ENCODE measurements at places on chromosomes 1 and 21. TPM values are rescaled to one million over a fixed set of nuclear protein-coding genes. Genes with fewer than 3 reads are reported as not detected.

DNA sequence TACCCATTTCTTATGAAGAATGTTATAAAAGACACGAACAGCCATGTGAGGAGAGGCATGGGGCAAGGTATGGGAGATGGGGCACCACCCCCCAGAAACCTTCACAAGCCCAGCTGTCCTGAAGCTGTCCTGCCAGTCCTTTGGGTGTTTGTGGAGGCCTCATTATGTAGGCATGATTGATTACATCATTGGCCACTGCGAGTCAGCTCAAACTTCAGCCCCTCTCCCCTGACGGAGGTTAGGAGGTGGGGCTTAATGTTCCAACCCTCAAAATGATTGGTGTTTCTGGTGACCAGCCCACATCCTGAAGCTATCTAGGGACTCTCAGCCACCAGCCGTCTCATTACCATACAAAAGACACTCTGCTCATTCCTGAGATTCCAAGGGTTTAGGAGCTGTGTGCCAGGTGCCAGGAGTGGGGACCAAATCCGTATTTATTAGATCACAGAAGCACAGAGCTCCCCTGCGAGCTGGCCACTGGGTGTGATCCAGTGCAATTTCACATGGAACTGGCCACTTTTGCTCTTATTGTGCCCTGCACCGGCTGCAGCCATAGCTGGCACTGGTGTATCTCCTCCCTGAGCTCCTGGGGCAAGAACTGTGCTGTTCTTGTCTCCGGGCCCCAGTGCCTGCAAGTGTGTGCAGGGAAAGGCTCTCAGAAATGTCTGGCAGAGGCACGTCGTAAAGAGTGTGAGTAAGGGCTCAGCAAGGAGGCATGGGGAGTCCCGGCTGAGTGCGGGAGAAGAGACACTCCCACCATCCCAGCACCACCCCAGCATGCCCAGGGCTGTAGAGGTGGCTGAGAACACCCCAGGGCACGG lies 10.5 kb downstream of the KIAA1614 start:
- DNase-seq: no peak

DNA sequence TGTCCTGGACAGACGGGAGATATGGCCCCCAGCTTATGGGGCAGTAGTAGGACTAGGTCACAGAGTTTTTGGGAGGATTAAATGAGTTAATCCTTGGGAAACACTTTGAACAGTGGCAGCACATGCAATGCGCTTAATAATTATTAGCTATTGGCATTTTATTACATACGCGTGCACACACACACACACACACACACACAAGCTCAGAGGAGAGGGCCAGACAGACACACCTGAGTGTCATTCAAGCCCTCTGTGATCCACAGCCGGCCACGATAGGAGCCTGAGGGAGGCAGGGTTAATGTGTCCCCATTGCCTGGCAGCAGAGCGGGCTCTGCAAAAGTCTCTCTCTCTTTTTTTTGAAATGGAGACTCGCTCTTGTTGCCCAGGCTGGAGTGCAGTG lies 37.9 kb downstream of the EPHA2 start:
- DNase-seq: no peak

Gene SPATA45
- total RNA-seq: 0.60 TPM

DNA sequence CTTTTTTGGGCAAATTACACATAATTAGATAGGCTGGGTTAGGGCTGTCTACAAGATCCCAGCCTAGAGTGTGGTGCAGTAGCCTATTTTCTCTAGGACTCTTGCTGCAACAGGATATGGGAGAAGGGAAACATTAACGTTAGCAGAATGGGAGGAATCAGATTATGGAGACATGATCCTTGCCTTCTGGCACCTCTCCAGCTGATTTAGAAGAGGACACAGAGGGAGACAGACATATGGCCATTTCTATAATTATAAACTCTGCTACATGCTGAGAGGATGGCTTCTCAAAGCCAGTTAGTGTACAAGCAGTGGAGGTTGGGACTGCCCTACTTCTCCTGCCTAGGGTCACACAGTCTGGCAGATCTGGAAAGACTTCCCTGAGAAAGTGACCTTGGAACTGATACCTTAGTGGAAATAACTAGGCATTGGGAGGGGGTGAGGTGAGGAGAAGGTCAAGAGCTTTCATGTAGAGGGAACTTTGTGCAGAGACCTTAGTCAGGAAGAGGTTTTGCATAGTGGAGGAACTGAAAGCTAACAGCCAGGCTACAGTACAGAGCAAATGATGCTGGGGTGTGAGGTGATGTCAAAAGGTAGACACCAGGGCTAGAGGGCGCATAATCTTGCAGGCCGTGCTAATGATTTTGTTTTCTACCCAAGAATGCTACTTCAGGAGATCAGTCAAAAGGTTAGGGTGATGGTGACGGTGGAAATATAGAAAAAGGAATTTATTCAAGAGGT lies 1.2 kb upstream of the CD1D start:
- DNase-seq: no peak

GRCh38 chr1:217482356-217483102 lies 148.4 kb downstream of the GPATCH2 start:
- no peak for DNase-seq

DNA sequence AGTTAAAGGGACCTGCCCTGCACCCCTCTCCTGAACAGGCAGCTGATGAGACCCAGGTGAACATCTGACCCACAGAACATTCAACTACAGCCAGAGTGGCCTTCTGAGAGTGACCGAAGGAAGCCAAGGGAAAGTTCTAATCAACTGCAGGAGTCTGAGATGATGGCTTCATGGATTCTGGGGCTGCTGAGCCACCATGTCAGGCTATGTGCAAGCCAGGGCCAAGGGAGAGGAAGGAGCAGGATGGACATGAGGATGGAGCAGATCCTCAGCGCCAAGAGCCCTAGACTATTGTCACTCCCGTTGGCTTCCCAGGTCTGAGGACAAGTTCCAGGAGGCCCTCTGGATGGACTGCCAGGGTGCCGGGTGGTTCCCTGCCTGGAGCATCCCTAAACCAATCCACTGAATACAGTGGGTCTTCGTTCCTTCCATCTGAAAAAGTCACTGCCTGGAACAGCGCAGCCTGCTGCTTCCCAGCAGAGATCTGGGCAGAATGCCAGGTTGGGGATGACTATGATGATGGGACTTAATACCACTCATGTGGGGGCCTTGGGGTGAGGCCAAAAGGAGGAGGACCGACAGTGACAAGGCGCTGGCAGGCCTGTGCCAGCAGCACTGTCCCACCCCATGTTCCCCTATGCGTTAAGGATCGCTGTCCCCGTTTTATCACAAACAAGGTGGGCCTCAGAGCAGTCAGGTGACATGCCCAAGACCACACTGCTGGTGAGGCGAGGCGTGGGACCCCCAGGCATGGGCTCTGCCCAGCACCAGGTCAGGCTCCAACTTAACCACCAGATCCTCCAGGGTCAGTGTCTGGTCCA lies 19.8 kb downstream of the SPOCD1 start:
- DNase-seq: no peak

- no peak for DNase-seq
Observed at GRCh38 chr1:50720457-50721053, 239.5 kb downstream of the FAF1 start.

DNA sequence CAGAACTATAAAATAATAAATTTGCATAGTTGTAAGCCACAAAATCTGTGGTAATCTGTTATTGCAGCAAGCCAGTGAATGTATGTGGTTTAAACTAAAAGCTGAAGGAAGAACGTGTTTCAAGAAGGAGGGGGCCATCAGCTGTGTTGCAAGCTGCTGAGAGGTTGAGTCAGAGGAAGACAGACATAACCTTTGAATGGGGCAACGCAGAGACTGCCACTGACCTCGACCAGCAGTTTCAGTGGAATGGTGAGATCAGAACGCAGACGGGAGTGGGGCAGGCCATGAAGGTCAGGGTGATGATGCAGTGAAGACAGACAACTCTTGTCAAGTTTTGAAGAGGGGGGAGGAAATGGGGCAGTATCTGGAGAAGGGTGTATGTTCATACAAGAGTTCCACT lies 23.2 kb upstream of the QSOX1 start:
- DNase-seq: no peak

DNA sequence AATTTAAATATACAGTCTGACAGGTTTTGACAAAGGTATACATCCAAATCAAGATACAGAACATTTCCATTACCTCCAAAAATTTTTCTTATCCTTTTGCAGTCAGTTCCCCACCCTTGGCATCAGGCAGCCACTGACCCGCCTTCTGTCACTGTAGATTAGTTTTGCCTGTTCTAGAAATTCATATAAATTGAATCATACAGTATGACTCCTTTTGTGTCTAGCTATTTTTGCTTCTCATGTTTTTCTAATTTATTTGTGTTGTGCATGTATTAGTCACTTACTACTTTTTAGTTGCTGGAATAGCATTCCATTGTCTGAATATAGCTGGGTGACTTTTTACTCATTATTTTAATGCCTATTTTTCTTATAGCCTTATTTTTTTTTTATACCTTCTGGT lies 3.8 kb downstream of the UTP25 start:
- no peak for DNase-seq

Gene TMCO4
- total RNA-seq: 31.1 TPM

DNA sequence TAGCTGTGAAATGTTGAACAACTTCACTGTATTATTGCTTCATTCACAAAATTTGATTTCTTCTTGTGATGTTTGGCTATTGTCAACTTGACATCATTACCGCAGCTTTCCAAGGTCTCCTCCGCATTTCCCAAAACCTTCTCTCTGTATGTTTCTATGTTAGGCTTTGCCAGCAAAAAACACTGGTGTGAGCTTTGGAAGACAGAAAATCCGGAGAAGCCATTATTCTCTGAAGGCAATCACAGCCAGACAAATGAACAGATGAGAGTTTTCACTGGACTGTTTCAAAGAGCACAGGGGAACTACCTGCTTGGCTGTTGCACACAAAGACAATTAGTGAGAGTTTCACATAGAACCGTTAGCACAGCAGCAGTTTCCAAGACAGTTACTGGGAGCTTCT lies 609.6 kb downstream of the BRINP3 start:
- DNase-seq: no peak

Gene RNF187
- 122 TPM for total RNA-seq

DNA sequence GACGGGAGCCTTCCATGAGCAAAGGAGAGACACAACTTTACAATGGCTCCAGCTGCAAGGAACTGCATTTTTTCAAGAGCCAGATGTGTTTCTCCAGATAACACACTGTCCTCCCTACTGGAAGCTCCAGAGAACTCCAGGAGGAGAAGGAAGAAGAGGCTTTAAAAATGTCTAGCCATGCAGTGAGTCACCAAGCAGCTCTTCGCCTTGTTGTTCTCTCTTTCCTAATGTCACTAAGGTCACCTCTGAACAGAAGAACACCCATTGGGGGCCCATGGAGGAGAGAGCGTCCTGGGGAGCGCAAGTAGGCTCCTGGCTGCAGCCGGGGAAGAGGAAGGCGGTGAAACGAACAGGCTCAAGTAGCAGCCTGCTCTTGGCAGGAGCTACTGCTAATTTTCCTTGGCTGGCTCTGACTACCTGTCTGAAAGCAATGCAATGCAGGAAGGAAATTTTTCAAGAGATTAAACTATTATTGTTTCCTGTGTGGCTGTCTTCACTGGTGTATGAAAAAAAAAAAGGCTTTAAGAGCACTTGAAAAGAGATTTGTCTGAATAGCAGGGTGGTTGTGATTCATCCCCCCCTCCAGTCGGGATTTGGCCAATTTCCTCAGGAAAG lies 321.9 kb downstream of the SETD4 start:
- DNase-seq: no peak

- no peak for DNase-seq
Observed at GRCh38 chr1:87030740-87031690, 116.6 kb downstream of the HS2ST1 start.

- peak; percentile 75 for DNase-seq
Observed at GRCh38 chr1:63691701-63692425, 82.0 kb upstream of the ROR1 start.

Gene DIRAS3
- 14.0 TPM for total RNA-seq

DNA sequence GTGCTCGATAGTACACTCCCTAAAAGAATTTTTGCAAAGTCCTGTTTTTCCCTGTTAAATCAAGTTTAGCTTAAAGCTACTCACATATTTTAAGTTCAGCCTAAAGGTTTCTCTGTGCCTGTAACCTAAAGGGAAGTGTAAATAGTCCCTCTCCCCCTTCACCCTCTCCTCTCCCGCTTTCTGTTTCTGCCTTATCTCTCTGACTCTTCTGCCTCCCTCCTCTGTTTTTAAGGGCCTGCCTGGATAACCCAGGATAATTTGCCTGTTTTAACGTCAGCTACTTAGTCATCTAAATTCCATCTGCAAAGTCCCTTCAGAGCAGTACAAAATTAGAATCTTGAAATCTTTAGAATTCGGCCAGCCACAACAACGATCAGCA lies 92.6 kb downstream of the NID1 start:
- no peak for DNase-seq

Gene INAVA
- total RNA-seq: 152 TPM

- DNase-seq: no peak
Observed at GRCh38 chr1:15941044-15941840, 34.7 kb downstream of the ZBTB17 start.

Gene ACAP3
- 86.6 TPM for total RNA-seq

- no peak for DNase-seq
Observed at GRCh38 chr1:33387625-33388024, 43.3 kb downstream of the PHC2 start.

DNA sequence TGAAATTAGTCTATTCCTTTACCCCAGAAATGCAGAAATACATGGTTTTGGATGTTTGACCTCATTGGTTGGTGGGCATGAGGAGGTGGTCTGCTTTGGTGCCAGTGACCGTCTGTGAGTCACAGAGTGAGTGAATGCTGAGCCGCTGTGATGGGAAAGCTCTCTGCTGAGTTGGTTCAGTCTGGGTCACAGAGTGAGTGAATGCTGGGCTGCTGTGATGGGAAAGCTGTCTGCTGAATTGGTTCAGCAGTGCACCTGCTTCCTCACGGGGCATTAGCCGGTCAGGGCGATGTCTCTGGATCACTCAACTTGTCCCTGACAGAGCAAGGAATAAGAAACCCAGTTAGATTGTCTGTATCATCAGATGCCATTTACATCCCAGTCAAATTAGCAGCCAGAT lies 40.8 kb downstream of the ADARB1 start:
- DNase-seq: no peak

GRCh38 chr1:24806588-24806987 lies 61.3 kb downstream of the CLIC4 start:
- DNase-seq: no peak

GRCh38 chr1:6794164-6794563 lies 8.9 kb downstream of the CAMTA1 start:
- DNase-seq: no peak

- no peak for DNase-seq
Observed at GRCh38 chr21:29287383-29287782, 11.3 kb upstream of the BACH1 start.

DNA sequence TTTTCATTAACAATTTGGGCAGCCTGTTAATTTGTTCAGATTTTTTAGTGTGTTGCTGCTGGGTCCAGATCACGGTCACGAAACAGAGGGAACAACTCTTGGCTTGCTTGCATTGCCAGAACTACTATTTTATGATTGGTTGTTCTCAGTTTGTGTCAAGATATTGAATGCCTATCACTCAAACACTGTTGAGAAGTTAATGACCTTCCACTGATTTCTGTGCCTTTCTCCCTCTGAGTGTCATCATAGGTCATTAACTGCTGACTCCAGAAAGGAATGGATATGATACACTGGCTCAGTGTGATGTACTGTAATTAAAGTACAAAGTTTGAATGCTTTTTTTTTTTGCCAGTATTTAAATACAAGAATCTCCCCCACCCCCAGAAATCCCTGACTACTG lies 9.2 kb downstream of the CHODL start:
- DNase-seq: no peak

Gene PRKAA2
- 11.9 TPM for total RNA-seq

All from mucosa of gallbladder (tissue), 1 donor.